ENCODE measurements at places on chromosomes 12 and 14.
A peak's percentile ranks its signal among the peaks of the same experiment; 100 is the strongest.

DNA sequence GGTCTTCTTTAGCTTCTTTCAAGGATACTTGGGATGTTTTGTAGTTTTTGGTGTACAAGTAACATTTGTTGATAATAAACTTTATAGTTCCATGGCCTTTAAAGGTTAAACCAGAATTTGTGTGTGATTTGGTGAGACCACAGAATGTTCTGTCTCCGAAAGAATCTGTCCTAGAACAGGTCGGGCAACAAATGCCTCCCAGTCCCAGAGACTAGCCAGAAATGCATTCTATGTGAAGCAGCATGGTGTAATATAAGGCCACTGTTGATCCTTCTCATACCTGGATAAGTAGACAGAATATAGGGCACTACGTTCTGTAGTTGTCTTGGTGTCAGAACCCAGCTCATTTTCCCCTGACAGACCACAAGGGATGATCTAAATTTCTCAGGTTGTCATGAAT, 10.0 kb downstream of the STYK1 start:
- no peak for DNase-seq

- no peak for DNase-seq
Measured at GRCh38 chr14:88588081-88588480, 25.2 kb downstream of the ZC3H14 start.

DNA sequence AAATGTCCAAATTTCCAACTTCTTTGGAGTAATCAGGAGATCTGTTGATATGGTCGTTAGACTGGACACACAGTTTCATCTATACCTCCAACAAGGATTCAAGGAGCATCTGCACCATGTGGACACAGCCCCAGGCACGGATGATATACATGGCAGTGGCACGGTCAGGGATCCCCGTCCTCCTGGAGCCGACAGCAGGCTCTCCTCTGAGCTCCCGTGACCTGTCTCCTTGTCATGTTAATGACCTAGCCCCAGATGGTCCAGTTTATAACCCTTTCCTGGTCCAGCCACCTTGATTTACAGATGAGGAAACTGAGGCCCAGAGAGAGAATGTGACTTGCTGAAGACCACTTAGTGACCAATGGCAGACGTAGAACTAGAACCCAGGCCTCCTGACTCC, 16.5 kb upstream of the SERPINA4 start:
- DNase-seq: no peak

GRCh38 chr14:99968941-99969340, 96.3 kb upstream of the EVL start:
- no peak for DNase-seq

- peak; percentile 39 for DNase-seq
Measured at GRCh38 chr14:105363847-105364708, 34.3 kb upstream of the TEX22 start.

- DNase-seq: no peak
Measured at GRCh38 chr14:79586416-79586815, 624.9 kb downstream of the DIO2 start.

DNA sequence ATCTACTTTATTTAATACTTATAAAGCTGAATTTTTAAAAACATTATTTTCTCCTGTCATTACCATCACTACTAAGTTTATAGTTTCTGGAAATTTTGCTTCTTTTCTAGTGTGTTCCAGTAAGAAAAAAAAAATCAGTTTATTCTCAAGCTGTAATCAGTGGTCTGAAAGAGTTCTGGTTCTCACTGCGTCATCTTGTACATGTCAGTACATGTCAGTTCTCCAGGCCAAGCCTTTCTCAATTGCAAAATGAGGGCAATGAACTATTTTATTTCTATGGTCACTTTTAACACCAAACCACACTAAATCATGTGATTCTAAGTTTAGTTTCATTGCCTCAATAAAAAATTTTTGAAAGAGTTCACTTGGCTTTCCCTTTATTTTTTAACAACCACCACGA, 468.9 kb upstream of the LRFN5 start:
- DNase-seq: no peak

GRCh38 chr12:93938317-93938716, 210.1 kb upstream of the PLXNC1 start:
- DNase-seq: no peak

- DNase-seq: no peak
Measured at GRCh38 chr12:77494296-77494695, 336.4 kb upstream of the NAV3 start.

- DNase-seq: no peak
Measured at GRCh38 chr14:37035401-37035800, 137.0 kb downstream of the SLC25A21 start.

DNA sequence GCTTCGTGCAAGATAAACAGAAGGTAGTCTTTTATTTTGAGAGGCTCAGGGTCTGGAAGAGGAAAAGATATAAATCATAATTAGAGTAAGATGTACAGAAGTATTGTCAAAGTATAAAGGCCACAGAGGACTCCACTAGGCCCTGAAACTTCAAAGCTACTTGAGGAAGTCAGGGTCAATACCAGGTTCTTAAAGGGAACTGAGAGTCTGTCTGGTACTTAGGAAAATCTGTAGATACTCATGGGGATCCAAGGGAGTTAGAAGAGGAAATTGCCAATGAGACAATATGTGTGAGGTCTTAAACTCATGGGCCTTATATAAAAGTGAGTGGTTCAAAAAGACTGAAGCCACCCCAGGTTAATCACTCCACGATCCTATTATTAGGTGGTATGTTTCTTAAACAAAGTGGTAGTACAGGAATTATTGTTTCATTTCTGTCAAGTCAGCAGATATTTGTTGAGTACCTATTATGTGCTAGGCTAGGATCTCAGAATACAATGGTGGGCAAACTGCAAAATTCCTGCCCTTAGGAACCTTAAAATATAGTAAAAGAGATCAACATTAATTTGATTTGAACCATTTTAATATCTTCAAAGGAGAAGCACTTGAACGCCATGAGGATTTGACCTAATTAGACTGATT, 314.6 kb downstream of the ADAMTS20 start:
- no peak for DNase-seq
